ENCODE measurements at places on chromosomes 5 and 9. TPM values are rescaled to one million over a fixed set of nuclear protein-coding genes. Genes with fewer than 3 reads are reported as not detected.

The MPDZ gene
- 12.2 TPM for total RNA-seq

The C9orf153 gene
- total RNA-seq = 0.25 TPM

The NDFIP1 gene
- total RNA-seq = 54.1 TPM

The FGD3 gene
- total RNA-seq = 0.18 TPM

The C9orf152 gene
- total RNA-seq = 0.25 TPM

The SCAI gene
- total RNA-seq = 2.6 TPM

The SPINK6 gene
- total RNA-seq = 0.27 TPM

The GFPT2 gene
- total RNA-seq = 62.3 TPM

The SPATA9 gene
- not detected for total RNA-seq

The LCN2 gene
- 7.2 TPM for total RNA-seq

The F2RL2 gene
- 4.7 TPM for total RNA-seq

The STING1 gene
- total RNA-seq = 0.77 TPM

The RASEF gene
- 8.3 TPM for total RNA-seq

The TTC23L gene
- total RNA-seq = 0.21 TPM

The DND1 gene
- total RNA-seq = 0.72 TPM

The OSMR gene
- total RNA-seq = 67.0 TPM

The WDR31 gene
- 1.6 TPM for total RNA-seq

The CCDC187 gene
- total RNA-seq = 0.01 TPM

The DUSP1 gene
- 498 TPM for total RNA-seq

The FREM1 gene
- total RNA-seq = not detected

The PCDHGA7 gene
- 0.95 TPM for total RNA-seq

The PRLR gene
- total RNA-seq = 0.02 TPM

The OMD gene
- not detected for total RNA-seq

The SPINK7 gene
- total RNA-seq = not detected

The FRRS1L gene
- total RNA-seq = 0.22 TPM

The GIN1 gene
- 3.2 TPM for total RNA-seq

The C9 gene
- not detected for total RNA-seq

The CSF1R gene
- 0.35 TPM for total RNA-seq

The DEPDC1B gene
- 14.4 TPM for total RNA-seq

The SLC6A18 gene
- not detected for total RNA-seq

The FOXI1 gene
- not detected for total RNA-seq

The SLC36A2 gene
- not detected for total RNA-seq

The SPATA31D3 gene
- not detected for total RNA-seq

The MYO10 gene
- 48.0 TPM for total RNA-seq

The PCDHGB4 gene
- total RNA-seq = 0.50 TPM

The PRDM9 gene
- not detected for total RNA-seq

The SLC45A2 gene
- total RNA-seq = not detected

All from A549 treated with dexamethasone at 1 μM for 4 hours (cell line).